Spinal cord (tissue), 10 donors: ENCODE measurements at places on chromosomes 3 and 15. TPM values are rescaled to one million over a fixed set of nuclear protein-coding genes. Genes with fewer than 3 reads are reported as not detected.
A peak's percentile ranks its signal among the peaks of the same experiment; 100 is the strongest.

- no peaks in the 10 kb centered on the region for H3K36me3 ChIP-seq
- peak overlapping the region; percentile 16 for H3K27ac ChIP-seq
- H3K4me3 ChIP-seq: no peak overlapping the region
- peaks cover 2% of the 10 kb centered on the region for H3K4me1 ChIP-seq
- H3K27me3 ChIP-seq: no peaks in the 10 kb centered on the region
These were observed 732.1 kb upstream of the NR2F2 start for GRCh38 chr15:95598251-95598855.

- H3K27me3 ChIP-seq: no peaks in the 10 kb centered on the region
- no peak for DNase-seq
- no peak overlapping the region for H3K27ac ChIP-seq
- no peaks in the 10 kb centered on the region for H3K36me3 ChIP-seq
These were observed 115.5 kb upstream of the ALDH1A3 start for GRCh38 chr15:100763835-100764750.

The CNTN4 gene
- 37.9 TPM for total RNA-seq

The FES gene
- total RNA-seq: 19.5 TPM

The AGBL1 gene
- 0.55 TPM for total RNA-seq
